ENCODE measurements at places on chromosomes 5 and 9. TPM values are rescaled to one million over a fixed set of nuclear protein-coding genes. Genes with fewer than 3 reads are reported as not detected.

DNA sequence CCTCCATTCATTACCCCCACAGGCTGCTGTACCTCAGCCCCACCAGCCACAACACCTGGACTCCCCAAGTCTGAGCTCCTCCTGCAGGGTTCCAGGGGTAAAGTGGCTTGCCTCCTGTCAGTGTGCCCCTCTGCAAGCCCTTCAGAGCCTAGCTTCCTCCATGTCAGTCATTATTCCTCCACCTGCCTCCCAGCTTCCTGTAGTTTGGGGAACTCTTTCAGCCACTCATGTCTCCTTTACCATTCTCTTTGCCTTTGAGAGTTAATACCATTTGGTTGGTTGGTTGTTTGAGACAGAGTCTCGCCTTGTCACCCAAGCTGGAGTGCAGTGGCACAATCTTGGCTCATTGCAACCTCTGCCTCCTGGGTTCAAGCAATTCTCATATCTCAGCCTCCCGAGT, 36.2 kb downstream of the IRF1 start:
- no peak for DNase-seq

- no peak for DNase-seq
Measured at GRCh38 chr5:67222243-67223025, 25.8 kb upstream of the CD180 start.

DNA sequence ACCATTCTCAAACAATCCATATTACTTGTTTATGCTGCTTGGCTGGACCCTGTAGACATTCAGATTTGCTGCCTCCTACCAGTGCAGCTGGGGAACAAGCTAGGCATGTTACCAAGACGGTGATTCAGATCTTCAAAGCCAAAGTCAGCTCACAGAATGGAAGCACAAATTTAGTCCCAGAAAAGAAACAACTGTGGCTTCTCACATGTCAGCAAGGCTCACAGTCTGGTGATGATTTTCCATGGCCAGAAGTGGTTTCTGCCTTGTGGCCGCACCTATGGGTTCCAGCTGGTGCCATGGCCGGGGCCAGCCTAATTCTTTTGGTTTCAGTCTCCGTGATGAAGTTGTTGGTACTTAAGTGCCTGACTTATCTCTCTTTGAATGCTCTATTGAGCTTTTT, 182.2 kb downstream of the TMC1 start:
- DNase-seq = no peak

DNA sequence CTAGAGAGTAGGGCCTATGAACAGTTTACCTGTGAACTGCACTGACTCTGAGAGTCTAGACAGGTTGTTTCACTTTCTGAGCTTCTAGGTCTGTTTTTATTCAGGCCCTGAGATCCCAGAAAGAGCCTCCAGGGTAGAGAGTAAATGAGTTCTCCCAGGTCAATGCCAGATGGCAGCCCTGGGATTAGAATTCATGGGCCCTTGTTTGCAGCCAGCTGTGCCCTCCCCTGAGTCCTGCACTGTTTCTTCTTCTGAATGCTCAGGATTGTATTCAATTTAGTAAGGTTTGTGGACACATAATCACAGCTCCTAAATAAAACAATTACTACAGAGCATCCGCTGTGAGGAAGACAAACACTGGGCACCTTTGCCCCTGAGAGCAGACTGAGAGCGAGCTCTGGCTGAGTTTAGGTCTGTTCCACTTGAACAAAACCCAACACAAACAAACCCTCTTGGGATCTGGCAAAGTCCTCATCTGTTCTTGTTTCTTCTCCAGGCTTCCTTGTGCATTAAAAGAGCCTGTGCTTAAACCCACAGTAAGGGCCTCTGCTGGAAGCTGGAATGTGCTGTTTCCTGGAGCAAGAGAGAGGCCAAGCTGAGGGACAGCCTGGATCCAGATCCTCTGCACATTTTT, 29.9 kb downstream of the FAM219A start:
- no peak for DNase-seq

Gene TLX3
- total RNA-seq = not detected

Gene FAM221B
- not detected for total RNA-seq

Measured in neural progenitor cell (in vitro differentiated cells).